ENCODE measurements at places on chromosomes 6 and 20.

GRCh38 chr6:20746024-20746423 lies 211.8 kb downstream of the CDKAL1 start:
- no peak for DNase-seq

GRCh38 chr6:82775981-82776380 lies 289.7 kb downstream of the UBE3D start:
- no peak for DNase-seq

GRCh38 chr20:32804817-32805216 lies 14.9 kb upstream of the MAPRE1 start:
- no peak for DNase-seq

GRCh38 chr6:2047855-2048254 lies 197.6 kb downstream of the GMDS start:
- no peak for DNase-seq

DNA sequence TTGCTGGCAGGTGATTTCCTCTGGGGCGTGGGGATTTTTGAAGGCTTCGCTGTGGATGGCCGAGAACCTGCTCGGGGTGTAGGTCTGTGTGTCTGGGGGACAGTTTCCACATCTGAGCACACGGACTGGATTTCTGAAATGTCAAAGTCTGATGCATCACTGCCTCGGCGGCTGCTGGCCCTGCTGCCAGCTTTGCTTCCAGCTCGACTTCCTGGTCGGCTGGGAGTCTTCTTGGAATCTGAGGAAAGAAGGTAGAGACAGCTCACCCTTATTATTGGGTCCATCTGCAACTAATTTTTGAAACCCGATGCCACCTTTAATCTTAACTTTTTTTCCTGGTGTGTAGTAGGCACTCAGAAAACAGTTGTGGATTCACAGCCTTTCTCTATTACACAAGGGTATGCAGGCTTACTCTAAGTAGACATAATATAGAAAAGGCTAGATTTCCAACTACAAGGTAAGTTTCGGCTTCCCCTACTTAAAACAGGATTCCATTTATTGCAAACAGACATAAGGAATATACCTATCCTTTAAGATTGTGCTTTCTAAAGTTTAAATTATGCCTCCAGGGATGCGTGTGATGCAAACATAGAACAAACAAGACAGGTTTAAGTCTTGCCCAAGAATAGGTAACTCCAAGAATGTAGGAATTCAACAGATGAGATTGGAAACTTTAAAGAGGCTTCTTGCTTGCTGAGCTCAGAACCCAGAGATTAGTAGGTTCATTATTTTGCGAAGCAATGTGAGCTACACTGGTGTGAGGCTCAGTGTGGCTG lies 183.5 kb downstream of the DST start:
- DNase-seq, result no peak

All from spinal cord (tissue), 10 donors.